ENCODE measurements at places on chromosomes 5 and 9. TPM values are rescaled to one million over a fixed set of nuclear protein-coding genes. Genes with fewer than 3 reads are reported as not detected.

GRCh38 chr5:66952153-66952552 lies 244.4 kb downstream of the CD180 start:
- H3K36me3 ChIP-seq, result no peaks in the 10 kb centered on the region
- no peak for DNase-seq
- no peak overlapping the region for H3K4me3 ChIP-seq
- no peak overlapping the region for H3K27ac ChIP-seq

DNA sequence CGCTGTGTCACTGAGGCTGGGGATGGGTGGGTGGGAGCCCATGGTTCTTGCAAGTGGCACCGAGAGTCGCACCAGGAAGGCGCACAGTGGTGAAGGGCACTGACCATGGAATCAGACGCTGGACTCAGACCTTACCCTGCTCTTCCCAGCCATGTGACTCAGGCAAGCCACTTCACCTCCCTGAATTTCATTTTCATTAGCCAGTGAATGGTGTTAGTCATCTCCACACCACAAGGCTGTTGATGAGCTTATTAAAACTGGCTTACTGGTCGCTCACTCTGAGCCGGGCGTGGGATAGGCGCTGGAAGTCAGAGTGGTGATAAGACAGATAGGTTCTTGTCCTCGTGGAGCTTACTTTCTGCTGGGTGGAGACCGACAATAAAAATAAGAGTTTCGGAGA lies 25.1 kb downstream of the FGF18 start:
- H3K4me1 ChIP-seq, result no peaks in the 10 kb centered on the region
- H3K27me3 ChIP-seq, result no peaks in the 10 kb centered on the region
- no peak overlapping the region for H3K27ac ChIP-seq
- H3K36me3 ChIP-seq, result no peaks in the 10 kb centered on the region

IL13 gene
- total RNA-seq, result not detected

DNA sequence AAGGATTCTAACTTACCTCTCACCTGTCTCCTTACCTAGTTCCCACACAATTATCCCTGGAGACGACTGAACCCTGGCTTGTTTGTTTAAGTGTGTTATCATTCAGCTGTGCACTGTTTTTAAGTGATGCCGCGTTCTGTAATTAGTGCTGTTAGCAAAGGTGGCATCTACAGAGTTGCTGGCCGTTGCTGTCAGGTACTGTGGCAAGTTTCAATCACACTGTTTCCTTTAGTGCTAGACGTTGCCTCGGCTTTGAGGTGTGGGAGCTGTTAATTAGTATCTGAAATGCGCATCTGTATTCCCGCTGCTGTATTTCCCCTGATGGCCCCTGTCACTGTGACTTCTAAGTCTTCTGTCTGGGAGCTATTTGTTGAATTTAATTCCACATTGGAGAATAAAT lies 193.8 kb upstream of the GAS1 start:
- DNase-seq, result no peak
- H3K27ac ChIP-seq, result no peak overlapping the region
- no peak overlapping the region for H3K4me3 ChIP-seq
- no peaks in the 10 kb centered on the region for H3K27me3 ChIP-seq
- no peaks in the 10 kb centered on the region for H3K4me1 ChIP-seq

EIF4E1B gene
- total RNA-seq, result not detected

- no peak overlapping the region for H3K27ac ChIP-seq
- no peak overlapping the region for H3K4me3 ChIP-seq
- H3K27me3 ChIP-seq, result no peaks in the 10 kb centered on the region
These were observed 152.4 kb downstream of the NSG2 start for GRCh38 chr5:174197929-174198328.

- no peaks in the 10 kb centered on the region for H3K27me3 ChIP-seq
- peak overlapping the region; percentile 28 for H3K27ac ChIP-seq
- DNase-seq, result no peak
These were observed 408.2 kb upstream of the PRR16 start for GRCh38 chr5:120055858-120056257.

ORM2 gene
- total RNA-seq, result not detected

PHYHD1 gene
- 20.5 TPM for total RNA-seq

GRCh38 chr5:16271851-16272250 lies 92.3 kb upstream of the MARCHF11 start:
- no peak for DNase-seq
- H3K4me3 ChIP-seq, result no peak overlapping the region
- no peaks in the 10 kb centered on the region for H3K27me3 ChIP-seq
- H3K4me1 ChIP-seq, result no peaks in the 10 kb centered on the region

DMRT3 gene
- total RNA-seq, result 0.26 TPM

GRCh38 chr5:33339413-33339812 lies 101.4 kb upstream of the TARS1 start:
- no peaks in the 10 kb centered on the region for H3K36me3 ChIP-seq
- H3K27me3 ChIP-seq, result no peaks in the 10 kb centered on the region
- H3K4me3 ChIP-seq, result no peak overlapping the region
- no peak overlapping the region for H3K27ac ChIP-seq
- no peak for DNase-seq
- peaks cover 9% of the 10 kb centered on the region for H3K4me1 ChIP-seq

DNA sequence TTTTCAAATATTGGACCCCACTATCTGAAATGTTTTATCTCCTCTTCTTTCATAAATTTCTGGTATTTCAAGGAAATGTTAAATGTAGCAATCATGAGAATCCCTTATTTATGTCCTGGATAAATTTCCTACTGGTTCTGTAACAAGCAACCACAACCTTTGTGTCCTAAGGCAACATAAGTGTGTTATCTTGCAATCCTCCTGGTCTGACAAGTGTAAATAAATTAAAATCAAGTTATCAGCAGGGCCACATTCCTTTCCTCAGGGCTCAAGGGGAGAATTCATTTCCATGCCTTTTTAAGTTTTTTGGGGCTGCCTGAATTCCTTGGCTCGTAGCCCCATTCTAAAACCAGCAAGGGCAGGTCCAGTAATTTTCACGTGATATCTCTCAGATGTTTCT lies 83.2 kb downstream of the CDH9 start:
- H3K36me3 ChIP-seq, result no peaks in the 10 kb centered on the region
- DNase-seq, result no peak
- no peak overlapping the region for H3K4me3 ChIP-seq
- no peak overlapping the region for H3K27ac ChIP-seq
- H3K27me3 ChIP-seq, result no peaks in the 10 kb centered on the region

ACSL6 gene
- 2.3 TPM for total RNA-seq

CDKN2B gene
- total RNA-seq, result 4.5 TPM

GRCh38 chr9:97903177-97903576 lies 19.1 kb downstream of the TRMO start:
- no peaks in the 10 kb centered on the region for H3K27me3 ChIP-seq
- H3K36me3 ChIP-seq, result peaks cover 4% of the 10 kb centered on the region
- H3K27ac ChIP-seq, result no peak overlapping the region
- DNase-seq, result no peak
- H3K4me1 ChIP-seq, result no peaks in the 10 kb centered on the region

TMEM252 gene
- not detected for total RNA-seq

CACNA1B gene
- total RNA-seq, result not detected

NME5 gene
- 2.1 TPM for total RNA-seq

- DNase-seq, result peak; percentile 24
- H3K36me3 ChIP-seq, result no peaks in the 10 kb centered on the region
- no peaks in the 10 kb centered on the region for H3K27me3 ChIP-seq
- H3K4me1 ChIP-seq, result peaks cover under 1% of the 10 kb centered on the region
- no peak overlapping the region for H3K27ac ChIP-seq
These were observed 92.6 kb downstream of the TLE4 start for GRCh38 chr9:79664375-79664831.

DNA sequence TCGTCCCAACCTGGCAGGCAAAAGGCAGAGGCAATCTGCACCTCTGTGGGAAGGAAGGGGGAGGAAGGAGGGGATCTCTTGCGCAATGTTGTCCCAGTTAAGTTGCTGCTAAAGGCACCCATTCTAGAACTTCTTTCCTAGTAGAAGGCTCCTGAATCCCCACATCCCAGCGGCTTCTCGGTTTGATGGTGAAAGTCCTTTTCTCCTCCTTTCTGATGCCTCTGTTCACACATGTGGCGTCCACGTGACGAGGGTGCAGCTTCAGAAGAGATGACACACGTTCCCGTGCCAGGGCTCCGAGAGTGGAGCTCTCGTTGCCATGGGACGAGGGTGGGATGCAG lies 96.9 kb upstream of the FCN2 start:
- no peak overlapping the region for H3K4me3 ChIP-seq
- no peaks in the 10 kb centered on the region for H3K4me1 ChIP-seq
- no peak overlapping the region for H3K27ac ChIP-seq
- no peak for DNase-seq
- H3K36me3 ChIP-seq, result no peaks in the 10 kb centered on the region

DNA sequence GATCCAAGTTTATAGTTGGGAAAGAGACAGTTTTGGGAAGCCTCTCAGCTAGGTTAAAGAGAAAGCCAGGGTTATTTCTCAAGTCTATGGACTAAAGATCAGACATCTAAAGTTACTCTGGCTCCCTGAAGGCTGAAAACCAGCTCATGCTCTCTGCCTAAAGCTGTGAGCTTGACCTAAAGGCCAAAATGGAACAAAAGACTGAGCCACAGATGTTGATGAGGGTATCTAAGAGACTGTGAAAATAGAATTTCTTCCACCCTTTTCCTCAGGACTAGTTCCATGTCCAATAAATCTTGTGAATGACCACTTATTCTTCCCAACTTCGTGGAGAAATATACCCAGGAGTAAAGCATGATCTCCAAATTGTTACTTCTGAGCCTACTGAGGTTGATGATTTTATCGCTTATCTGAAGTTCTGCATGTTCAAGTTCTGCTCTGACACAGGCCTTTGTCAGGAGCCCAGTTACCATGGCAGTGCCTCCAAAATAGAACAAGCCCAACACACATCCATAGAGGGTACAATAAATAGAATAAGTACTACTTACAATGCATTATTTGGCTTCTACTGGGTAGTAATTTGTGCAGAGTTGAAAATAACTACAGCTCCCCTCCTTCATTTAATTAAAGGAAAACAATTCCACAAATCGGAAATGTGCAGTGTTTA lies 373.6 kb downstream of the NTRK2 start:
- no peaks in the 10 kb centered on the region for H3K36me3 ChIP-seq
- no peak overlapping the region for H3K27ac ChIP-seq

DNA sequence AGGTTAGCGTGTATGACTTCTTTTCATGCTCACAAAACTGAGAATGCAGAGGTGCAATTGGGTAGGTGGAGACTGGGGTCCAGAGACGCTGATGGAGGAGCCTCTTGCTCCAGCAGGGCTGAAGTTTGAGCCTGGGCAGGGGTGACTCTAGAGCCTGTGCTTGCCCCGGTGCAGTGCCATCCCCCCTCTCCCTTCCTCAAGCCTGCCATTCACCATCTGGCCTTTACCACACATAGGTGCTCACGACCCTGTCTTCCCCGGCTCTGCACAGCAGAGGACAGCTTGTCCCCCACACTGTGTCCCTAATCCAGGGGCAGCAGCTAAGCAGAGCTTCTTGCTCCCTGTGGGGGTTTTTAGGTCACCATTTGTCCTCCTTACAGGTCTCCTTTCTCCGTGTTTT lies 86.5 kb downstream of the DAP start:
- peaks cover 6% of the 10 kb centered on the region for H3K36me3 ChIP-seq
- no peaks in the 10 kb centered on the region for H3K4me1 ChIP-seq
- H3K27me3 ChIP-seq, result no peaks in the 10 kb centered on the region

DNA sequence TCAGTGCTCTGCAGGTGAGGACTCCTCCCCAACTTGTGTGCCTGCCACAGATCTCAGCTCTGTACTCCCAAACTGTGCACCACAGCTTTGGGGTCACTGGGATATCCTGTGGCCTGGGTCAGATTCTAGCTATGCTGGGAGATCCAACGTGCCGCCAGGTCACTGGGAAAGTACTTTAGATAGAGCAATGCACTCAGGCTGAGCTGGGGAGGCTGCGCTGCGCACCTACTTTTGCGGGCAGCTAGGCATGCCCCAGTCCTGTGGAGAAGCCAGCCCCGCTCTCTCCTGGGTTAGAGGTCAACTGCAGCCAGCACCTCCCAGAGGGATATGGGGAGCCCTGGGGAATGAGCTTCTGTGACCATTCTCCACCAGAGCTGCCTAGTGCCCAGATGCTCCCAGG lies 552.1 kb upstream of the CDH9 start:
- H3K27me3 ChIP-seq, result no peaks in the 10 kb centered on the region
- no peak overlapping the region for H3K27ac ChIP-seq
- no peaks in the 10 kb centered on the region for H3K36me3 ChIP-seq
- DNase-seq, result peak; percentile 31

DNA sequence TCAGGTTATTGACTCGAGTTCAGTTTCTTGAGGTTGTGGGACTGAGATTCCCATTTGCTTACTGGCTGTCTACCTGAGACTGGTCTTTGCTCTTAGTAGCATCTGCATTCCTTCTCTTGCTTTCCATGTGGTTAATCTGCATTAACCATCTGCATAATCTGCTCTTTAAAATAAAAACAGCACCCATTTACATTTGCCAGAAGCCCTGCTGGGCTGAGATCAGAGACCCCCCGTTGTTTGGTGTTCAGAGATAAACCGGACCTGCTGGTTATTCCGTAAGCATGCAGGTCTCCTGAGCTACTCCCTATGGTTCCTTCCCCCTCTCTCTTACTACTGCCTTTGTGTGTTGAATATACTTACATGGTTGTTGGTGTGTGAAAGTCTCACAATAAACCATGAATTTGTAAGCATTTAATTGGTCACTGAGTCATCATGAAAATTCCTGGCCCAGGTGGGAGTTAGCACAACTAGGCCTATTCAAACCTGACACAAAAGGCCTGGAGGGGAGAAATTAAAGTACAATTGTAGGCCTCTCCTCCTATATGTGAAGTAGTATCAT lies 396.7 kb downstream of the MRPS30 start:
- no peak overlapping the region for H3K27ac ChIP-seq
- H3K36me3 ChIP-seq, result no peaks in the 10 kb centered on the region
- no peaks in the 10 kb centered on the region for H3K27me3 ChIP-seq
- no peak overlapping the region for H3K4me3 ChIP-seq
- no peaks in the 10 kb centered on the region for H3K4me1 ChIP-seq
- no peak for DNase-seq

- H3K4me3 ChIP-seq, result no peak overlapping the region
- no peak overlapping the region for H3K27ac ChIP-seq
- H3K27me3 ChIP-seq, result no peaks in the 10 kb centered on the region
- H3K36me3 ChIP-seq, result no peaks in the 10 kb centered on the region
These were observed 69.3 kb downstream of the DTWD2 start for GRCh38 chr5:118919016-118919415.

GDA gene
- not detected for total RNA-seq

Measured in aorta (tissue), 5 donors.